Body of pancreas (tissue), 4 donors: ENCODE measurements at places on chromosomes 3 and 15. TPM values are rescaled to one million over a fixed set of nuclear protein-coding genes. Genes with fewer than 3 reads are reported as not detected.

Gene CLDN11
- total RNA-seq: 5.6 TPM

- no peak overlapping the region for H3K4me3 ChIP-seq
- H3K4me1 ChIP-seq: no peaks in the 10 kb centered on the region
- no peaks in the 10 kb centered on the region for H3K36me3 ChIP-seq
Observed at GRCh38 chr3:183536238-183536880, 19.1 kb downstream of the KLHL6 start.

DNA sequence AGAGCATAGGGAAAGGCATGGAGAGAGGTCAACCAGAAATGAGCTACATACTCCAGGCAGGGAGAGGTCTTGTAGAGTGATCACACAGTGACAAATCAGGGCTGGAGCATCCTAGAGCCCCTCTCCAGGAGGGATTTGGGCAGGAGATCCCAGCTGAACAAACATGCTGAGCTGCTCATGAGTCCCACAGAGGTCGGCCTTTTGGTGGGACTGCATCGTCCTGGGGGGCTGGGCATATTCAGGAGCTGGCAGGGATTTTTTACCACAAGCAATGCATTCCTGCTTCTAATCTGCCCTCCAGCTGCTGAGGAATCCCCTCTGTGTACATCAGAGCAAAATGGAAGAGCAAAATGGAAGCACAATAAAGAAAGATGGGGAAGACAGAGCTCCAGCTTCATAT lies 94.9 kb downstream of the NTRK3 start:
- DNase-seq: no peak
- no peaks in the 10 kb centered on the region for H3K27me3 ChIP-seq
- no peaks in the 10 kb centered on the region for H3K4me1 ChIP-seq
- no peak overlapping the region for H3K27ac ChIP-seq
- H3K4me3 ChIP-seq: no peak overlapping the region
- no peaks in the 10 kb centered on the region for H3K36me3 ChIP-seq

- no peaks in the 10 kb centered on the region for H3K27me3 ChIP-seq
- no peaks in the 10 kb centered on the region for H3K36me3 ChIP-seq
- no peak overlapping the region for H3K4me3 ChIP-seq
Observed at GRCh38 chr3:1805331-1805730, 293.3 kb upstream of the CNTN4 start.

DNA sequence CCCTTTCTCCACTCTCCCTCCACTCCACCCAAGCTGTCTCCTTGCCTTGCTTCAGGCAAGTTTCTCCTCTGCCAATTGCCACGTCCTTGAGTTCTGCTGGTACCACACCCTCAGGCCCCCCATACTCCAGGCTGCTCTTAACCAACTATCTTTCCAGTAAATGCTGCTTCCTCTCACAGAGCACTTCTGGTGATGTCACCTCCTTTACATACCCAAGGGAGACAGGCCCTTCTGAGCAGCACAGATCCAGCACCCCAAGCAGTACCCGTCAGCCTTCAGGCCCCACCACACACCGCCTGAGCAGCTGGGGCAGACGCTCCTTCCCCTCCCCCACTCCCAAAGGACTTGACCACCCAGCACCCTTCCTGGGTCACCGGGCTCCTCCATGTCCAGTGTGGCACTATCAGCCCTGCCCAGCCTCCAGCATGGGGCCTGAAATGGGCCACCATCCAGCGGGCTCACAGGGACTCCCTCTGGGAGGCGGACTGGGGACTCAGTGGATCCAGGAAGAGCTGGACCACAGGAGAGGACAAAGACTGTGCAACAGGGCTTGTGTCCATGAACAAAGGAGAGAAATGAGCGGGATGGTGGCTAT lies 50.2 kb downstream of the KLF15 start:
- no peaks in the 10 kb centered on the region for H3K4me1 ChIP-seq
- DNase-seq: no peak
- no peaks in the 10 kb centered on the region for H3K36me3 ChIP-seq
- H3K27ac ChIP-seq: no peak overlapping the region
- H3K4me3 ChIP-seq: no peak overlapping the region
- H3K27me3 ChIP-seq: no peaks in the 10 kb centered on the region

DNA sequence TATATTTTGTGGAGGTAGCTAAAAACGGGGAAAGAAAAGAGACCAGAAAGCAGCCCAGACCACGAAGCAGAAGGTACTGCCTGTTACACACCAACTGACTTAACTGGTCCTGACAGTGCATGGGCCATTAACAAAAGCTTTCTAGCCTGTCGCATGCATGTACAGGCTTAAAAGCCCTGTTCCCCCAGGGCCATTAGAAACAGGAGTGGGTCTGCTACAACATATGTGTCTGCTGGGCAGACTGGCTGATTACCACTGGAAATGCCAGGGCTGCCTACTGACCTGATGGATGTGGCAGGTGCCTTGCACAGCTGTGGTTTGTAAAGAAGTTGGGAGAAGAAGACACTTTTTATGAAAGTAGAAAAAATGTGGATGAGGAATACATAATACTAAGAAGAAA lies 137.4 kb downstream of the GAP43 start:
- no peak for DNase-seq
- H3K36me3 ChIP-seq: no peaks in the 10 kb centered on the region
- no peak overlapping the region for H3K27ac ChIP-seq
- no peaks in the 10 kb centered on the region for H3K27me3 ChIP-seq
